HEK293T (cell line): ENCODE measurements at places on chromosomes 11 and 22.

- no peak for DNase-seq
Observed at GRCh38 chr11:70019576-70020011, 58.5 kb upstream of the ANO1 start.

- no peak for DNase-seq
Observed at GRCh38 chr11:79579063-79579462, 138.2 kb upstream of the TENM4 start.

- no peak for DNase-seq
Observed at GRCh38 chr11:44963136-44963535, 12.5 kb upstream of the TP53I11 start.

DNA sequence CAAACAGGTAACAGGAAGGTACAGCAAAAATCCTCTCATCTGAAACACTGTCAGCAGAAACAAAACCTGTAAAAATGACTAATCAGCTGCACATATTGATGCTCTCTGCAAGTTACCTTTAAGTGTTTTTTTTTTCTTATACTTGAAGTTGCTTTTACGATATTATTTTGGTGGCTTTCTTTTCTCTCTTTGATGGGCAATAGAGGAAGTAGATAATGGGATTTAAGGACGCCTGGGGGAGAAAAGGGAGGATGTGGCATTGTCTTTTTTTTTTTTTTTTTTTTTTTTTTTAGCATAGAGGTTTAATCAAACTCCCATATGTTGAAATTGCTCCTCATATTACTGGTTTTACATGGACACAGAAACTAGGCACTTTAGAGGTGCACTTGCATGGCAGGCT is 11.4 kb upstream of the ADSL start:
- DNase-seq: no peak

GRCh38 chr11:93248602-93249001 is 50.8 kb upstream of the SLC36A4 start:
- no peak for DNase-seq

GRCh38 chr11:68942095-68942620 is 38.5 kb downstream of the IGHMBP2 start:
- DNase-seq: no peak

DNA sequence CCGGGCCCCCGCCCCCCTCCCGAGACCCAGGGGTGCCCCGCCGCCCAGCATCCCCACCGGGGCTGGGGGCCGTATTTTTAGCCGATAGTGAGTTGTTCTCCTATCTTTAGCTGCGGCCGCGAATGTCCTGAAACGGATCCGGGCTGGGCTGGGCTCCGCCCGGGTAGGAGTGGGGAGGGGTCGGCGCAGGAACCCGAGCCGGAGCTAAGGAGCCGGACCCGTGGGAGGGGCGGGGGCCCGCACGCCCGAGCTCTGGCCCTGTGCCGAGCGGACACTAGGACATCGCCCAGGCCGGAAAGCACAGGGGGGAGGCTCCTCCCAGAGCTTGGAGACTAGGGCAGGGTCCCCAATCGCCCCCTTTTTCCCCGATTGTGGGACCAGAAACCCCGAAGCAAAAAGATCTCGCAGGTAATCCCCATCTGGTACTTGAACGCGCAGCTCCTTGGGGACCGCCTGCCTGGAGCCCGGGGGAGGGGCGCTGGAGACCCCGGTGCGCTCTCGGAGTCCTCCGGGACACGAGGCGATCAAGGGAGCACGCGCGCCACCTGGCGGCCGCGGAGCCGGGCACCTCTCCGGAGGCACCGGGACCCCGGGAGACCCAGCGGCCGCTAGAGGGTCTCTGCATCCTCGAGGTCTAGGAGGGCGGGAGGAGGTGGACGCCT is 669 bp downstream of the CDC42EP2 start:
- DNase-seq: peak; percentile 84
